ENCODE measurements at places on chromosomes 6 and 20.
A peak's percentile ranks its signal among the peaks of the same experiment; 100 is the strongest.

- H3K27ac ChIP-seq: no peak overlapping the region
- no peaks in the 10 kb centered on the region for H3K27me3 ChIP-seq
- peaks cover 14% of the 10 kb centered on the region for H3K36me3 ChIP-seq
- no peak for ATAC-seq
Measured at GRCh38 chr6:136771306-136771705, 21.0 kb downstream of the MAP3K5 start.

DNA sequence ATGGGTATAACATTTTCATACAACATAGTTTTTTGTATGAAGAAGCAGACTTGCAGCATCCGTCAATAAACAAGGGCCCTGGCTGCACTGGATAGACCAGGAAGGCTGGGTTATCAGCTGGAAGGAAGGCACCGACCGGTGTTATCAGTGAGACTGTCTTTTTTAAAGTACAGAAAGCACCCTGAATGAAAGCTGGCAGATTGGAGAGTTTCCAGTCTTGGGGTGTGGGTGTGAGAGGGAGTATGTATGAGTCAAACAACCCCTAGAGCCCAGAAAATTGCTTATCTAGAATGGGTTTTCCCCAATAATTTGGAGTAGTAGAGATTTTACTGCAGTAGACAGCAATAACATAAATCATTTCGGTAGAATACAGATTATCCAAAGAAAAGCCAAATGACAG, 42.4 kb downstream of the TXLNB start:
- no peak overlapping the region for H3K4me3 ChIP-seq
- ATAC-seq: no peak
- H3K36me3 ChIP-seq: peaks cover 35% of the 10 kb centered on the region
- peaks cover 25% of the 10 kb centered on the region for H3K4me1 ChIP-seq
- peak overlapping the region; percentile 50 for H3K27ac ChIP-seq
- H3K27me3 ChIP-seq: no peaks in the 10 kb centered on the region

DNA sequence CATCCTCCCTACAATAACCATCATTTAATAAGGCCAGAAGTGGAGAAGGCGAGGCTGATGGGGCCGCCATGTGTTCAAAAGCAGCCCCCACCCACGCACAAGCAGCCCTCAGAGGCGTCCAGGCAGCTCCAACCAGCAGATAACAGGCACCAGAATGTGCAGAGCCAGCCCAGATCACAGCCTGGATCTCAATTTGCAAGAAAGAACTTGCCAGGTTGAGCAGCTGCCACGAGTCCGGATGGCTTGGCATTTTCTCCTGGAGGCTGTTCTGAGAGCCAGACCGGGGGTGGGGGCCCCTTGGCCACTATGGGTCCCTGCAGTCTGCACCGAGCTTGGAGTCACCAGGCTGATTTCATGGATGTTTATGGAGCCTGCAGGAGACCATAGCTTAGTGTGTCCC, 338.1 kb downstream of the PREX1 start:
- peak overlapping the region; percentile 68 for H3K4me3 ChIP-seq
- ATAC-seq: peak; percentile 1
- H3K27me3 ChIP-seq: peaks cover 39% of the 10 kb centered on the region
- peak overlapping the region; percentile 72 for H3K27ac ChIP-seq
- peaks cover 41% of the 10 kb centered on the region for H3K4me1 ChIP-seq

GRCh38 chr6:29763491-29764289, 40.5 kb downstream of the HLA-F start:
- H3K4me3 ChIP-seq: no peak overlapping the region
- H3K36me3 ChIP-seq: no peaks in the 10 kb centered on the region
- no peak overlapping the region for H3K27ac ChIP-seq
- ATAC-seq: no peak
- peaks cover 39% of the 10 kb centered on the region for H3K27me3 ChIP-seq

DNA sequence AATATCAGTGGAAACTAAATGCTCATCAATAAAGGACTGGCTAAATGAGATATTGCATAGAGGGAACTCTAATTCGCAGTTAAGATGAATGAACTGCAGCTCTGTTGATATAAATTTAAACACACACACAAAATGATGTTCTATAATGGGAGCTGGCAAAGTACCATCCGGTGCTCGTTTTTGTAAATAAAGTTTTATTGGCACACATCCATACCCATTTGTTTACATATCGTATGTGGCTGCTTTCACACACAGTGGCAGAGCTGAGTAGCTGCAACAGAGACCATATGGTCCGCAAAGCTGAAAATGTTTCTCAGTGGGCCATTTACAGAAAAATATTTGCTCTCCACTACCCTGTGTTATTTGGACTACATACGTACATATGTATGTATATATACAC, 120.7 kb downstream of the EDN3 start:
- peaks cover 25% of the 10 kb centered on the region for H3K27me3 ChIP-seq
- H3K36me3 ChIP-seq: no peaks in the 10 kb centered on the region
- H3K27ac ChIP-seq: no peak overlapping the region
- no peak for ATAC-seq
- H3K4me1 ChIP-seq: no peaks in the 10 kb centered on the region
- no peak overlapping the region for H3K4me3 ChIP-seq

DNA sequence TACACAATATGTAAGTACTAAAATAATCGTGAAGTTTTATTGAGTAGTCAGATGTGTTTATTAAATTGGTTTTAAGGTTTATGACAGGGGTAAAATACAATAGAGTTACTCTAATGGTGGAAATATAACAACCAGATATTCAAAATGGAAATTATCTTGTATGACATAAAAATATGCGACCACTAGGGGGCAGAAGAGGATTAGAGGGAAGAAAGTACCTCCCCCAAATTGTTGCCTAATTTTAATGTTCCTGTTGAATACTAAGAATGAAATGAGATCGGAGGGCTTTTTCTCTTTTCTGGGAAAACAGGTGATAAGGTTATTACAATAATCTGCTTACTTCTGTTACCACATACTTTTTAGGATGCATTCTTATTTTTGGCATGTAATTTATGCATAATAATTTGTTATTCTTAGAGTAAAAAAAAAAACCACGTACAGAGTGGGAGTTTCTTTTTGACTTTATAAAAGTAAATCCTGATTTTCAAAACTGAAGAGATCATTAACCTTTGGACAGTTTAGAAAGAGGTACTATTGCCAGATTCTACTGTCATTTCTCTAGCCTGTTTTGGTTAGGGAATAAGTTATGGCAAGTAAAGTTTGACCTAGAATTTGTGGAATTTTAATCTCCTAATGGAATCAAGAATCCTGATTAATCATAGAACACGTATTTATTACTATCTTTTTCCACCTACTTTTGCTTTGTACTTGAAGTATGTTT, 159.2 kb downstream of the CD109 start:
- H3K27me3 ChIP-seq: peaks cover 3% of the 10 kb centered on the region
- no peaks in the 10 kb centered on the region for H3K36me3 ChIP-seq
- no peak overlapping the region for H3K27ac ChIP-seq
- H3K4me3 ChIP-seq: no peak overlapping the region
- H3K4me1 ChIP-seq: no peaks in the 10 kb centered on the region

- H3K27ac ChIP-seq: no peak overlapping the region
- no peaks in the 10 kb centered on the region for H3K36me3 ChIP-seq
- H3K4me3 ChIP-seq: no peak overlapping the region
Measured at GRCh38 chr20:17024513-17025119, 202.2 kb upstream of the PCSK2 start.

Data from stimulated activated memory B cell treated with anti-CD40 and anti-IgM and Interleukin-4, amounts not matched to agents 10 μg/mL and 1 μg/mL and 100 μg/mL, for 72 hours (primary cell).